ENCODE measurements at places on chromosomes 13 and 19.

DNA sequence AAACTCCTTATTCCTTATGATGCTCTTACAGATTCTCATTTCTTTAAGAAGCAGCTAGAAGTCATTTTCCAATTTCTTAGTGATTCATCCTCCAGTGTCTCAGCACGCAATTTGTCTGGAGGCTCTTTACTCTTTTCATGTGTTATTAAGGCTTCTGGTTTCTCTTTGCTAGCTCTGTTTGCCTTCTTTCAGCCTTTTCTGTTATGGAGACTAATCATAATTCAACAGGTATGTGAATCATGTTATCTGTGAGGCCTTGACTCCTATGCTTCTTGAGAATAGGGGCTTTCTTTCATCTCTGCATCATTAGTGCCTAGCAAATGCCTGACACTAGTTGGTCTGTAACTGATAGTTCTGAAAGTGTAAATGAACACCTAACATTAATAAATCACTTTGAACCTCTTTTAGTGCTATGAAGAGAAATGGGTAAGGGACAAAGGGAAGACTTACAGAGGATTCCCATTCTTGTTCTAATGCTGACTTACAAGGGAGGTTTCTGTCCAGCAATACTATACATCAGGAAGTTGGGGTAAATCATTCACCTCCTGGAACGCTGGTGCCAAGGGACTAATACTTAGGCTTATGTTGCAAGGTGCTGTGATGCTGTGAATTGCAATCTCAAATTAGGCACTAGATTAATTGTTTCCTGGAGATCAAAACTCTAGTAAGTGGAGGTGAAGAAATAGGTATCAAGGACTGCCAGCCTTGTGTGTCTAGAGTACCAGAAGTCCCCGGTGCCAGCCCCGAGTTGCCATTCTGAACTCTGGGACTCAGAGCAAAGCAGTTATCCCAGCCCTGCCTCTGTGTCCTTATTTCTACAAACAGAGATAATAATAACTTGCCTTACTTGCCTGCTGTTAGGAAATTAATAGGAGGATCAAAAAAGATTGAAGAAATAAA lies 265.6 kb downstream of the DCLK1 start:
- no peak for DNase-seq

- DNase-seq = no peak
Observed at GRCh38 chr19:6590827-6591319, at the start of gene CD70. TSS of gene CD70 (minus strand) at chr19:6591150. CDS start at chr19:6591002, 148 bp downstream.

DNA sequence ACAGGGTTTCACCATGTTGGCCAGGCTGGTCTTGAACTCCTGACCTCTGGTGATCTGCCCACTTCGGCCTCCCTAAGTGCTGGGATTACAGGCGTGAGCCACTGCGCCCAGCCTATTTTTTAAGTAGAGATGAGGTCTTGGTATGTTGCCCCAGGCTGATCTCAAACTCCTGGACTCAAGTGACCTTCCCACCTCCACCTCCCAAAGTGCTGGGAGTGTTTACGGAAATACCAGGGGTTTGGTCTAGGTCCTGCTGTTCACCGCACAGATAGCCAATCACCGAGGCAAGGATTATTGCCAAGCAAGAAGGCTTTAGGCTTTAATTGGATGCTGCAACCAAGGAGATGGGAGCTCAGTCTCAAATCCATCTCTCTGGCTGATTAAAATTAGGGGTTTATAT lies 11.6 kb downstream of the CLEC4G start:
- DNase-seq = no peak

DNA sequence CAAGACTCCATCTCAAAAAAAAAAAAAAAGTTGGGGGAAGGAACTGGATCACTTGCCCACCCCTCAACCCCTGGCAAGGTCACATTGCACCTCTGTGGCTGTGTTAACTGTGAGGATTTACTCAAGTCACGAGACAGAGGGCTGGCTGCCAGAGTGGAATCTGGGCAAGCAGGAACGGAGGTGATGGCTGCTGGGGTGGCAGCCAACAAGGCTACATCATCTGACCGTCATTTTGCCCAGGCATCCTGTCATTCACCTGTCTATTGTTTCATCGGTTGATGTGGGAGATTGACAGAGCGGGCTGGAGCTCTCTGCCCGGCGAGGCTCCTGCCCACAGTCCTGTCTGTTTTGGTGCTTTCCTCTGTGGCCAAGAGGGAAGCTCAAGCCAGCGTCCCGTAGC lies 75.7 kb downstream of the DPF1 start:
- no peak for DNase-seq

DNA sequence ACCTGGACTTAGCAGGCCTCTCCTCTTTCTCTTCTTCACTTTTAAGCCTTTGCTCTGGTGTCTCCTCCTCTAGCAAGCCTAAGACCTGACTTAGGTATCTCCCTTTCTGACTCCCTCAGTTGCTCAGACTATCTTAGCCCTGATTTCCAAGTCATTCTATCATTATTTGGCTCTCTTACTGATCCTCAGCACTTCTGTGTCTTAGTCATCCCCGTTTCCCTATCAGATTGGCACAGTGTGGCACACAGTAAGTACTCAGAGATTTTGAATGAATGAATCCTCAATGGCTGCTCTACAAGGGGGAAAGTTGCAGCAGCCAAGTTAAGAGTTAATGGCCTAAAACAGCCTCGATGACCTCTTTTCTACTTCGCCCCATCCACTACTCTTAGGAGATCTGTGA lies 8.2 kb downstream of the KCTD12 start:
- DNase-seq = no peak

GRCh38 chr13:96091164-96092117 lies 1.5 kb downstream of the HS6ST3 start:
- no peak for DNase-seq

DNA sequence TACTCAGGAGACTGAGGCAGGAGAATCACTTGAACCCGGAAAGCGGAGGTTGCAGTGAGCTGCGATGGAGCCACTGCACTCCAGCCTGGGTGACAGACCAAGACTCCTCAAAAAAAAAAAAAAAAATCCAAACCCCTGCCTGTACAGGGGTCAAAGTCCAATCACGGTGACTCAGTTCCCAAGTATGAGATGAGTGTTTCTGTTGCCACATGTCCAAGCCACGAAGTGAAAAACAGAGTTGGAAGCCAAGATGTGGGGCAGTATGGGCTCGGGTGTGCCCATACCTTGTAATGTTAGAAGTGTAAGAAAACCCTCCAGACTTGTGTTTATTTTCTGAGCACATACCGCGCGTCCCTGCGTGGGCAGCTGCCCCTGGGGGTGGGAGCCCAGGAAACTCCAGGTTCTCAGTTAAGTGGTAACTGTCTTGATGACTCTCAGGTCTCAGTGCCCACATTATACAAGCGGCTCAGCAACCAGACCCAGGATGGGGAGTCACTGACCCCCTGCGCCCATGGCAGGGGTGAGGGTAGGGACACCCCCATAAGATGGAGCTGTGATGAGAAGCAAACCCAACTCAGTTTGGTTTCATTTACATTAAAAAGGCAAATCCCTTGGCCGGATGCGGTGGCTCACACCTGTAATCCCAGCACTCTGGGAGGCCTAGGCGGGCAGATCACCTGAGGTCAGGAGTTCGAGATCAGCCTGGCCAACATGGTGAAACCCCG lies 1.2 kb upstream of the GPX4 start:
- DNase-seq = no peak

- DNase-seq = no peak
Observed at GRCh38 chr13:112219740-112220139, 152.8 kb downstream of the SOX1 start.

Data from AML-193 (cell line).